ENCODE measurements at places on chromosomes 7 and 10.

DNA sequence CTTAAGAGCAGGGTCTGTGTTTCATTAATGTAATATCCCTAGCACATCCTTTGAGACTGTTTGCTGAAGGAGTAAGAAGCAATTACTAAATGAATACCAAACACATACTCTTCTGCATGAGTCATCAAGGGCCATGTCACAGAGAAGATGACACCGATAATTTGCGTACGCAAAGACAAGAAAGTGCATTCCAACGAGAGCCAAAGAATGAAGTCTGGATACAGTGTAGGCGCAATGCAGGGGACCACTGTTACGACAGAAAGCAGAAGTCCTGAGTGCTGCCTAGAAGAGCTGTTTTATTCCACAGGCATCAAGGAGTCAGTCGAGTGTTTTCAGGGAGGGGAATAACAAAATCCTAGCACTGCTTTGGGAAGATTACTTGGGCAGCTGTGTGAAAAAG is 62.7 kb downstream of the VPS41 start:
- DNase-seq = no peak

GRCh38 chr10:49260644-49261296 is 38.2 kb upstream of the C10orf71 start:
- DNase-seq = no peak

GRCh38 chr7:123633553-123633952 is 22.1 kb upstream of the LMOD2 start:
- no peak for DNase-seq

- no peak for DNase-seq
Measured at GRCh38 chr7:120554960-120555571, 282.1 kb downstream of the KCND2 start.

DNA sequence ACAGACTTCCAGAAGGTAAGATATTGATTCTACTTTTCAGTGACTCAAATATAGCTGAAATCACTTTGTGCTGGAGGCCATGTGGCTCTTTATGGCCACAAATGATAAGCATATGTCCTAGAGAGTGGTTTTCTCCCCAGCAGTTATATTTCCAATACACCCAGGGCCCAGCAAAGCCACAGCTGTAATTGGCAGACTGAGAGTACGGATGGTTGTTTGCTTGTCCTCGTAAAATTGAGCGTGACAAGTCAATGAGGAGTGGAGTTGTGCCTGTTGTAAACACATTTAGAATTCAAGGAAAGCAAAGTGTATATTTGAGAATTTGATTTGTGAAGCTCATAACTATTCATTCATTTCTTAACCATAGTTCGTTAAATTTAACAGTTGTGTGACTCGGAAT is 201.8 kb downstream of the LHFPL3 start:
- no peak for DNase-seq

DNA sequence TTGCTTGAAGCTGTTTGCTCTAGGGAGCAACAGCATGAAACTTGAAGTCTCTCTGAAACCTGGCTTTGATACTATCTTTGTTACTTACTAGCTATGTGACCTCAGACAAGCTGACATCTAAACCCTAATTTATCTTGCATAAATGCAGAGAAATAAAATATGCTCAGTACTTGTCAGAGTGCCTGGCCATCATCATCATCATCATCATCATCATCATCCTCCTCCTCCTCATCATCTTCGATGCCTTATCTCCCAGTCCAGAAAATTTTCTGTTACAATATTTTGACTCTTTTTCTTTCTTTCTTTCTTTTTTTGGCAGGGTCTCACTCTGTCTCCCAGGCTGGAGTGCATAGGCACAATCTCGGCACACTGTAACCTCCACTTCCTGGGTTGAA is 34.8 kb upstream of the TAX1BP1 start:
- DNase-seq = no peak

DNA sequence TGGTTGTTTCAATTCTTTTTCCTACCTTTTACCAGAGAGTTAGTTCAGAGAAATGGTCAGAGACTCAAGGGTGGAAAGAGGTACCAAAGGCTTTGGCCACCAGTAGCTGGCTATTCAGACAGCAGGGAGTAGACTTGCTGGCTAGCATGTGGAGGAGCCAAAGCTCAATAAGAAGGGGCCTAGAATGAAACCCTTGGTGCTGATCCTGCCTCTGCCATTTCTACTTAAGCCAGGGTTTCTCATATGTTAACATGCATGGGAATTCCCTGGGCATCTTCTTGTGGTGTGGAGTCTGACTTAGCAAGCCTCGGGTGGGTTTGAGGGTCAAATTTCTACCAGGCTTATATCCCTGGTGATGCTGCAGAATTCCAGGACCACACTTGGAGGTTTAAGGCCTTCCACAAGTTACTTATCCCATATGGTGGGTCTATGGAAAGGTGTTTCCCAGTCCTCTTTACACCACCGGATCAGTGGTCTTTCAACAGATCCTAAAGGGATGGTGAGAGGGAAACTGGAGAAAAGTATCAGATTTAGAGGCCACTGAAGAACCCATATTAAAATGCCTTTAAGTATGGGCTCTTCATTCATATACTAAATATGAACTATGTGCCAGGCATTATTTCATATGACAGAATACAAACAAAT is 3.2 kb downstream of the IL6 start:
- DNase-seq = no peak

- no peak for DNase-seq
Measured at GRCh38 chr10:71468363-71469094, 71.8 kb downstream of the CDH23 start.

GRCh38 chr7:39666562-39666961 is 43.2 kb downstream of the RALA start:
- DNase-seq = no peak

DNA sequence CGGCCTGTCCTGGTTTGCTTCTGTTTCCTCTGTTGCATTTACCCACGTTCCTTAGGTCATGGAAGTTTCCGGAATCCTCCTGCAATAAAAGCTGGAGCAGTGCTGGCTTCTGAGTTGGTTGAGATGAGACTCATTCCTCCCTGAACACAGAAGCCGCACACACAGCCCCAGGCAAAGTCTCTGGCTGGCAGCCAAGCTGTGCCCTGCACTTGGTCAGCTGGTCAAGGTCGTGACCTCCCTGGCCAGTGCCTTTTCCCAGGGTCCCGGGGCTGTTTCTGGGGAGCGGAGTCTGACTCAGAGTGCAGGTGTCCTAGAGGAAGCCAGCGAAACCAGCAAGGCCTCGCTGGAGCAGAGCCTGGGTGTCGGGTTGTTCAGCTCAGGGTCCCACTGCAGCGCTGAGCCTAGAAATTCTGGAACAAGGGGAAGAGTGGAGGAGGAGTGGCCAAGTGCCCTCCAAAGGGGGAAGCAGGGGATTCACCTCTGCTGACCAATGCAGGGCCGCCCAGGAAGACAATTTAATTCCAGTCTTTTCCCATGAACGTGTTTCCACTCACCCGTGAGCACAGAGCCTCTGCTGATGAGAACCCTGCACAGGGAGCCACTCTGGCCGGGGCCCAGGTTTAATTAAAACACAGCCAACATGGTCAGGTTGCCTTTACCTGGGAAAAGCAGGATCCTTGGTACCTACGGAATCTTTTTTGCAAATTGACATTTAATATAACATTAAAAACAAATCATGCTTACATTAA is 245.5 kb upstream of the PPP2R2D start:
- no peak for DNase-seq

- DNase-seq = no peak
Measured at GRCh38 chr7:153193144-153193595, 433.6 kb downstream of the ACTR3B start.

DNA sequence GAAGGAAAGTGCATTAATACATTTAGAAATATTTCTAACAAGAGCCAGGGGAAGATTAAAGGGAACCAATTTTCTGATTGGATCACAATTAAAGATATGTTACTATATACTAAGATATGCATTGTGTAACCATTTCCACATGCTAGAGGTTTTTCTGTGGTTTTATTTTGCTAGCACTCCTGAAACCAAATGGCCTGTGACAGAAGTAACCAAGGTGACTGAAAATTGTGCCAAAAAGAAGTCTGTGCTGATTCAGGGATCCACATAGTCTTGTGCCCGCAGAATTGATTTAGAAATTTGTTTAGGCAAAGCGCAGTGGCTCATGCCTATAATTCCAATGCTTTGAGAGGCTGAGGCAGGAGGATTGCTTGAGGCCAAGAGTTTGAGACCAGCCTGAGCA is 1.8 kb downstream of the CC2D2B start:
- no peak for DNase-seq

DNA sequence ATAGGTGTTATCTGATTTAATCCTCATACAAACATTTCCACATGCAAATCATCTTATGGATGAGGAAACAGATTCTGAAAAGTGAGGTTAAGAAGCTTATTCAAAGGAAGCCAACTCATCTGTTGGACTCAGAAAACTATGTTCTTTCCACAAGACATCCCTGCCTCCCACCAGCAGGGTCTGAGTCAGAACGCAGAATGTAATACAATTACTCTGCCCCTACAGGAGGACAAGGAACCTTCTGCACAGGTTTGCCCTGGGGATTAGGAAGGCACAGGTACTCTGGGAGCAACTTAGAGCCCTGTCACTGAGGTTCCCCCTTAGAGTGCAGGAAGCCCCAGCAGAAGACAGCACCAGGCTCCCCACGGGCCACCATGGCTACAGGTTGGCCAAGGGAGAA is 255.7 kb downstream of the TNS3 start:
- no peak for DNase-seq

DNA sequence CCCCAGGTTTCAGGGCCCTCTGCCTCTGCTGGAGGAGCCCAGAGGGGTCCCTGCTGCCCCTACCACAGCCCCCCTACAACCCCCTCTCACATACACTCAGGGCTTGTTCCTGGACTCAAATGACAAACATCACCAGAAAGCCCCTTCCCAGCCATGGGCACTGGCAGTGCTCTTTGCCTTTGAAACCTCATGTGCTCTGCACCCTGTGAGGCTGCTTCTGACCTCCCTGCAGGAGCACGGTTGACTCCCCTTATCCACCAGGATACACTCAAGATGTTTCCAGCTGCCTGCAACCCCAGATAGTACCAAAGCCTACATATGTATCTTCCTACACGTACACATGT is 3.5 kb upstream of the ADIRF start:
- no peak for DNase-seq

GRCh38 chr7:96126382-96126781 is 195.5 kb downstream of the SLC25A13 start:
- DNase-seq = no peak

DNA sequence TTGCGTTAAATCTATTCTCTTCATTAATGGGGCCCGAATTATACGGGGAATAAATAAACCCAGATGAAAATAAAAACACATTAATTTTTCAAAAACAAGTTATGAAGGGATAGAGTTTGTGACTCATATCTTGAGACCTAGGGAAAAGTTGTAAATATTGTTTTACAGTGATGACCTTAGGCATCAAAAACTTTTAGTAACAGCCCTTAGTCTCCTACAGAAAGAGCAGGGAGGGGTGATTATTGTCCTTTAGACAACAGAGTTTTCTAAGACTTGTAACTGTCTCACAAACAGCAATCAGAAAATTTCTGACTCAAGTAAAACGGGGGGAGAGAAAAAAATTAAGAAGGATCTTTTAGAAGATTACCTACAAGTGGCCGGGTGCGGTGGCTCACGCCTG is 102.7 kb downstream of the COL28A1 start:
- no peak for DNase-seq

DNA sequence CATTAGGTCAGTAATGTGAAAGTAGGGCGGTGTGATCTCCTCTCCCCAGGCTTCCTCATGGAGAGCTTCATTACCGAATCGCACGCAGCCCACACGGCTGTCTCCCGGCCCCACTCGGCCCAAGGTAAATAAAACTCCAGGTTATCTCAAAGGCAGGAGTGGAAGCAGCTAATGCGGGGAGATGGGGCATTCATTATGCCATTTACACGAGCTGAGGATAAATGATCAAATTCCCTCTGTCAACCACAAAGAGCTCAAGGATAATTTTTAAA is 93.5 kb downstream of the ADARB2 start:
- no peak for DNase-seq

DNA sequence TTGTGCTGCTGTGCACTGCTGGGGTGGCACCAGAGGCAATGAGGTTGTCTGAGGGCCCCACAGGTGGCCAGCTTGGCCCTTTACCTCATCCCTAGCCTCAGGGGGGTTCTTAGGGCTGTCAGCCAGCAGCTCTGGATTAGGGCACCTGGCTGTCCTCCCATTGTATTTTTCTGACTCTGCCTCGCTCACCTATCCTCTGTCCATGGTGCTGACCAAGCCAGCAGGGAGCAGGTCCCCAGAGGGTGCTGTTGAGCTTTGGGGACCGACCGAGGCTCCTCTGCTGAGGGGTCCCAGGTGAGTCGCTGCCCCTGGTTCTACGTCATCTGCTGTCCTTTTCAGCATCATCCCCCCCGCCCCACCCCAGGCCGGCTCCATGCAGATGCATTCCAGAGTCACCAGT is 32.1 kb upstream of the ZNF735 start:
- DNase-seq = no peak

- DNase-seq = no peak
Measured at GRCh38 chr7:157301610-157302120, 35.1 kb upstream of the DNAJB6 start.

DNA sequence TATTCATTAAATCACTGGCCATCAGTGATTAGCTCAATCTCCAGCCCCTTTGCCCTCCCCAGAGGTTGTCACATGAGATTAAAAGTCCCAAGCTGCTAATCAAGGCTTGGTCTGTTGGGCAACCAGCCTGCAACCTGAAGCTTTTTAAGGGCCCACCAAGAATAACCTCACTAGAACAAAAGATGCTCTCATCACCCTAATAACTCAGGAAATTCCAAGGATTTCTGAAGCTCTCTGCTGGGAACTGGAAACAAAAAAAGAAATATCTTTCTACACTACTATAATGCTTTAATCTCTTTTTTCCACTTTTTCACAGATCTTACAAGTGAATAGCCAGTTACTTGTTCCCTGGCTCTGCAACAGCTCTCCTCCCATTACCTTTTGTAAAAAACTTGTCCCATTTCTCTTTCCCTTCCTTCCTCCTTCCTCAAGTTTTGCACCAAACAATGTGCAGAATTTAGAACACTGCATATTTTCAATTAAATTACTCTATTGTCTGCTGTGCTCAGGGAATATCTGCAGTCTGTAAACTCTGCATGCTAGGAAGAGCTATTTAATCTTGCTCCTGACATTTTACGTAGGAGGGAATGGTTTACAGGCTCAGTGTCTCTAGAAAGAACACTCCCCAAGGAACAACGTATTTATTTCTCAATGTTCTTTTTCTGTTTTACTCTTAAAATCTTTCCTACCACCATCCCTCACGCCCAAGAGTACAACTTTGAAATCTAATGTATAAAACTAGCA is 169.1 kb downstream of the IMMP2L start:
- DNase-seq = no peak

GRCh38 chr7:21011153-21011552 is 224.5 kb upstream of the SP8 start:
- DNase-seq = no peak

Data from stimulated activated CD8-positive, alpha-beta memory T cell treated with anti-CD3 and anti-CD28 coated beads, Interleukin-2, amount 100 ng/mL, for 48 hours (primary cell).